GM12865 (cell line): ENCODE measurements at places on chromosomes 6 and 20.
A peak's percentile ranks its signal among the peaks of the same experiment; 100 is the strongest.

GRCh38 chr6:57423468-57423867, 106.0 kb downstream of the PRIM2 start:
- no peak for DNase-seq

GRCh38 chr6:100761841-100762240, 119.3 kb downstream of the ASCC3 start:
- no peak for DNase-seq

- no peak for DNase-seq
Observed at GRCh38 chr6:38632490-38632889, 7.2 kb downstream of the BTBD9 start.

GRCh38 chr20:12098421-12098820, 180.7 kb downstream of the BTBD3 start:
- no peak for DNase-seq

- DNase-seq, result no peak
Observed at GRCh38 chr6:166800137-166800536, 156.2 kb downstream of the RNASET2 start.

DNA sequence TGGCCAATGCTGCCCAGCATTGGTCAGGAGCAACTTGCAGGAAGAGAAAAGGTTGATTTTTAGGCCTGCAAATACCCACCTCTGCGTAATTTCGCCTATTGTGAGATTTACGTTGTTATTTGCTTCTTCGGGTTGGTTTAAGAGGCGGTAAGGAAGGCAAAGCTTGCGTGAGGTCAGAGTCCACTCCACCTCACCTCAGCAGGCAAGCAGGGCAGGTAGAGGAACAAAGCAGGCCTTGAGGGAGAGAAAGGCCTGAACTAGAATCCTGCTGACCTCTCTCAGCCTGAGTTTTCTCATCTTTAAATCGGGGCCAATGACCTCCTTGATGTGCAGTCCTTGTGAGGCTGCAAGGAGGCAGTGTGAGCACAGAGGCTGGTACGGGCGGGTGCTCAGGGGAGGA, 239.1 kb downstream of the CDC5L start:
- no peak for DNase-seq

DNA sequence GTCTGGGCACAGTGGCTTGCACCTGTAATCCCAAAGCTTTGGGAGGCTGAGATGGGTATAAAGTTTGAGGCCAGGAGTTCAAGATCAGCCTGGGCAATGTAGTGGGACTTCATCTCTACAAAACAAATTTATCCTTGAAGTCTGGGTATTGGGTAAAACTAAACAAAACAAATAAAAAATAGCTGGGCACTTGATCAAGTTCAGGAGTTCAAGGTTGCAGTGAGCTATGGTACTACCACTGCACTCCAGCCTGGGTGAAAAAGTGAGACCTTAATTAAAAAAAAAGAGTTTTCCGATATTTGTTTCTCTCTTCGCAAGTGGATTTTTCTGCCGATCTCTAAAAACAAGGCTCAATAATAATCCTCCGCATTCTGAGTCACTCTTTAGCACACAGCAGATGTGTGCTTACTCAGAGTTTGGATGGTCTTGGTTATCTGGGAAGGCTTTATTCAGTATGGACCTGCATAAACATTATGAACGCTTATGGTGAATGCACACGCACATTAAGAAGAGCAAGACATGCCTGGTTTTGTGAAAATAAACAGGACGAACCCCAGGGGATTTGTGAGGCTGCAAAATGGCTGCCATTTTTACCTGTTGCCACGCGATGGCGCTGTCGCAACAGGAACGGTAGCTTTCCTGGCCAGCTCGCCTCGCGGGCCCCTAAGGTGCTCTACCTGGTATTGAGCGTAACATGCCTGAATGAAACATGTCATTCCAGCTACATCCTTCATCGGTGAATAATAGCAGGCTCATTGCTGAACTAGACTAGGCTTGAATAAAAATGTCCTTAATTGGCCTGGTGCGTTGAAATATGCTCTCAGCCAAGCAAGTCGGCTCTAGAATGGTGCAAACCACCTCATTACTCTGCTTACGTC, 6.0 kb downstream of the OPN5 start:
- DNase-seq, result peak; percentile 66

DNA sequence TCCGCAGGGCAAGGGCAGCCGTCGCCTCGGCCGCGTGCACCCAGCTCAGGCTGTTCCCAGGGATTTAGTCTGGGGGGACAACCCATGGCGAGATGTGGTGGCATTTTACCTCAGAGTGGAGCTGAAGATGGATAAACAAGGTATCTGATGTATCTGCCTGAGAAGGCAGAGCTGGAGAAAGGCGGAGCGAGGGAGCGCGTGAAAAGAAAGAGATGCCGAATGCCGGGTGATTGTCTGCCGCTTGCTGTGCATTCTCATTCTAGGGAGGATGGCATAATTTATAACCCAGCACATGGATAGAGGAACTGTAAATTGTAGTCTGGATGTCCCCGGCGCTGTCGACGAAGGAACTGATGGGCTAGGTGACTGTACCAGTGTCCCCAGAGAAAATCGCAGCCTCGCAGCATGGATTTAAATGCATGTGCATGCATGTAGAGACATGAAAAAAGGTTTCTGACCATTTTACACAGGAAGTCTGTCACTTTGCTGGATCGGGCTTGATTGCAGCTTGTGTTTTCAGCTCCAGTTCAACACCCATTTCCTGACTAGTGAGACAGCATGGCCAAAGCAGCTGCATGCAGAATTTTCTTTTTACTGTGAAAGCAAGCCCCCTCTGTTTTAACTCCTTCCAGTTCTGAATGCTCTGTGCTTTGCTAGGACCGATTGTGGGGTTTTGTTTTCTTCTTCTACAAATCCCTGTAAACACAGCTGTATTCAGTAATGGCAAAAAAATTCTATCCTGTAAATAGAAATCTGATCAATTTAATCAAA, 149.7 kb downstream of the PRL start:
- peak; percentile 26 for DNase-seq

- no peak for DNase-seq
Observed at GRCh38 chr20:43726811-43727338, at the start of gene GTSF1L. GTSF1L (minus strand) TSS chr20:43727002; CDS start chr20:43726694, 308 bp downstream.

DNA sequence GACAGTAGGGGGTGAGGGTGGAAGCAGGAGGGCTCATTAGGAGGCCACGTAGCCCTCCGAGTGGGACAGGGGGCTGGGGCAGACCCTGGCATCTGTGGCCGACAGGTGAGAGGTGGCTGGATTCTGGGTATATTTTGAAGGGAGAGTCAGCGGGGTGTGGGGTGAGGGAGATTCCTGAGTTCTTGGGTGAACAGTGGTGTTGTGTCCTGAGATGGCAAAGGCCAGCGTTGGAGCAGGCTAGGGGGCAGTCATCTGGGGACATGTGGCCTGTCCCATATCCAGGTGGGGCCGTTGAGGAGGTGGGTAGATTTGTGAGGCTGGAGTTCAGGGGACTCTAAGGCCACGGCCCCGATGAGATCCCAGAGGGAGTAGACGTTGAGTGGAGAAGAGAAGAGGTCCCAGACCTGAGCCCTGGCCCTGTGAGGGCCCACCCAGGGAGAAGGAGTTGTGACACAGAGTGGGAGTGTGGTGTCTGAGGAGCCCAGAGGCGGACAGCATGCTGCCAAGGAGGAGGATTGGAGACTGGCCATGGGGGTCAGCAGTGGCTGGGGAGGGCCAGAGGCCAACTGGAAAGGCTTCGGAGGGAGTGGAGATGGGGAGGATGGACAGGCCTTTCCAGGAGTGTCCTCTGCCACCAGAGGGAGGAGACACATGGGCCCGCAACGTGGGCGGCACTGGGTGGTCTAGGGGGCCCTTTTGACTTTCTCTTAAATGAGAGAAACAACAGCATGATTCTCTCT, 19.6 kb downstream of the PACSIN1 start:
- DNase-seq, result no peak

DNA sequence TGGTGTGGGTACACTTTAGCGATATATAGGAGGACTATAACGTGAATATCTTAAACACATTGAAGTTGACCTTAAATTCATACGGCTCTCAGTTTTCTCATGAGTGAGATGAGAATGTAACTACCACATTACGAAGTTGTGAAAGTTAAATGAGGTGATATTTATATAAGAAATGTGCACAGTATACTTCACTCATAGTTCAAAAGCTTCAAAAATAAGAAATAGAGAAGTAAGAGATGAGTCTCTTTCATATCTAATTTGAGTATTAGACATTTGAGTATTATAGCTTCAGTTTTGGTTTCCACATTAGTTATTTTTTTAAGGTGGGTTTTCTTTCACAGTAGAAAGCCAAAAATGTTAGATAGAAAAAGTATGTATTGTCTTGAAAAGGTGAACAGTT, 183.3 kb downstream of the NKAIN2 start:
- DNase-seq, result no peak

- no peak for DNase-seq
Observed at GRCh38 chr6:125193208-125193607, 39.6 kb downstream of the TPD52L1 start.

DNA sequence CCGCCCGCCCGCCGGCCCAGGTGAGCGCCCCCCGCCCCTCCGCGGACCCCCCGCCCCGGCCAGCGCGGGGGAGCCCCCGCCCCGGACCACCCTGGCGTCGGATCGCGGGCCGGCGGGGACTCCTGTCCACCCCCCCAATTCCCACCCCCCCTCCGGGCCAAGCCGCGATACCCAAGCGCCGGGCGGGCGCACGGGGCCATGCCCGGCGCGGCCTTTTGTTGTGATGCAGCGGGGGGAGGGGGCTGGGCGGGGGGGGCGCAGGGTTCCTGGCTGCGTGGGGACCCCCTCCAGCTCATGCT, 245 bp downstream of the SRC start:
- DNase-seq, result no peak

DNA sequence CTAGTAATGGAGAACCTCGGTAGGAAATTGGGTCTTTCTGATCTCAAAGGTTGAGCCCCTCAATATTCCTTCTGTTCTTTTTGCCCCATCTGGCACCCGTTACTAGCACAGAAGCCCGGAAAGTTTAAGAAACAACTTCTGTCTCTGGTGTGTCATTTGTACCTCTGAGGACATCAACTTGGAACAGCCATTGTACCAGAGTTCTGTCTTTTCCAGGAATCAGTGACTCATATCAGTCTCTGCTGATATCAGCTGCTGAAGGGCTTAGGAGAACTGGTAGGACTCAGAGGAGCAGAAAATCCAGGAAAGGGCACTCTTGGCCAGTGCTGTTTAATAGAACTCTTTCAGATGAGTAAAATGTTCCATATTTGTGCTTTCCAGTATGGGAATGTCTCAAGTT, 78.3 kb upstream of the CHD6 start:
- DNase-seq, result no peak

DNA sequence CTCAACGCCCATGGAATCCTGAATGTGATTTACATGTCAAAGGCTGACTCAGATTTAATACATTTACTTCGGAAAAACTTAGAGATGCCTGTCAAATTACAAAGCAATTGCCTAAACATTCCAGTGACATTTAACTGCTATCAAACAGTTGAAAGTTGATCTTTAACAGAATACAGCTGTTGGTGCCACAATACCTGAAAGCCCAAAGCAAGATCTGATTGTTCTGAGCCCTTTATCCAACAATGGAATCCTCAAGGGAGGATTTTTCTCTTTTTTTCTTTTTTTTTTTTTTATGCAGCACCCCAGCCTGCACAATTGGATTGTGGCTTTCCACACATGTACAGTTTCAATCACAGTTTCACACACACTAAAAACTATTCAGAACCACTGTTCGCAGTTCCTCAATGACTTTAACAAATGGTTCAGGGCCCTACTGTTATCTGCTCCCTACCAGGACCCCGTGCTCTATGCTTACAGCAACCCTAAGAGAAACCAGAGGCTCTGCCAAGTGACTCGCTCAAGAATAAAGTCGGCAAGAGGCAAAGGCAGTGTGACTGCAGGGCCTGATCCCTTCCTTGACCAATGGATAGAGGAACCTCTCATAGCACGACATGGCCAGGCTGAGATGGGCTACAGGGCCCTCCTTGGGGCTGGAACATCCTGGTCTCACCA, 33.3 kb downstream of the EPB41L2 start:
- peak; percentile 57 for DNase-seq

GRCh38 chr6:1317302-1317815, 5.5 kb downstream of the FOXQ1 start:
- DNase-seq, result no peak

DNA sequence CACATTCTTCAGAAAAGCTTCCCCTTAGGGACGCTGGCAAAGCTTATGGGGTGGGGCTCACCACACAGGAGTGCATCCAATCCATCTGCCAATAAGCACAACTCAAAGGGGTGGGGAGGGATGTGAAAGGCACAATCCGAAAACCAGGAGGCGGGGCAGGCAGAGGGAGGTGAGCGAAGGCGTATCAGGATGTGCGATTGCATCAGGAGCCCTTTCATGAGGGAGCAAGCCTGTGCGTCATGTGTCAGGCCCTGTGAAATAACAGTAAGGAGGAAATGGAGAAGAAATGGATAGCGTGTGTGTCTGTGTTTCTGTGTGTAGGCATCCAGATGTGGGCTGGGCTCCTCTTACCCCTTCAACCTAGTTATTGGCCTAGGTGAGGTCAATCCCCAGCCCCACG, 382.4 kb upstream of the CDH4 start:
- DNase-seq, result no peak

GRCh38 chr6:9487128-9487527, 927.7 kb downstream of the TFAP2A start:
- no peak for DNase-seq

- DNase-seq, result peak; percentile 79
Observed at GRCh38 chr6:30483677-30484279, 5.5 kb upstream of the HLA-E start.

DNA sequence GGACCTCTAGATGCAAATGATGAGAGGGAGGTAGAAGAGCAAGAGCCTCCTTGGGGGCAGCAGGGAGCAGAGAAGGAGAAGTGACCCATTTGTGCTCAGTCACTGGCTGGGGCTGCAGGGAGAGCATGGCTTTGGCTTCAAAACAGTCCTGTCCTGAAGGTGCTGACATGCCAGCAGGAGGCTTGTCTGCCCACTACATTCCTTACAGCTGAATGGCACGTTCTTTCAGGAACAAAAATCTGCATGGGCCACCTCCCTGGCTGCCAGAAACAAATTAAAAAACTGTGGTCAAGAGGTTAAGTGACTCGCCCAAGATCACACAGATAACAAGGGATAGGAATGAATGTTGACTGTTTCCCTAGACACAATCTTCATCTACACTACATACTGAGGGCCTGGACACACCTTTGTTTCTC, 188.8 kb downstream of the HIVEP2 start:
- DNase-seq, result no peak

DNA sequence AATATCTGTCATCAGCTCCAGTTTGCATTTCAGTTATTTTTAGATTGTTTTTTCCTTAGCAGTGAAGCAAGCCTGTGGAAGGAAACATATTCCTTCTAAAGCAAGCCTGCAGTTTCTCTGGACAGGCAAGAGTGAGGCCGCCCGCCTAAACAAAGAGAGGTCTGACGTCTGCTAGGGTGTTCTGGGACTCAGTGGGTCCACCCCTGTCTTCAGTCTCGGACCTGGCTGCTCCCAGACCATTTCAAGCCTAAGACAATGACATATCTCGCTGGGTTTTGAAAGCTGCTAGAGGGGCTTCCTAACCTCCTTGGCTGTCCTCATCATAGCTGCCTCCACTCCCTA, 36.8 kb upstream of the RNF24 start:
- DNase-seq, result no peak
